ENCODE measurements at places on chromosomes 5 and 9.

GRCh38 chr5:65105301-65105700 lies 336.6 kb downstream of the CWC27 start:
- DNase-seq = no peak

- DNase-seq = no peak
Observed at GRCh38 chr9:91856419-91856818, 93.6 kb downstream of the ROR2 start.

GRCh38 chr5:83204651-83205050 lies 127.3 kb downstream of the XRCC4 start:
- DNase-seq = no peak

DNA sequence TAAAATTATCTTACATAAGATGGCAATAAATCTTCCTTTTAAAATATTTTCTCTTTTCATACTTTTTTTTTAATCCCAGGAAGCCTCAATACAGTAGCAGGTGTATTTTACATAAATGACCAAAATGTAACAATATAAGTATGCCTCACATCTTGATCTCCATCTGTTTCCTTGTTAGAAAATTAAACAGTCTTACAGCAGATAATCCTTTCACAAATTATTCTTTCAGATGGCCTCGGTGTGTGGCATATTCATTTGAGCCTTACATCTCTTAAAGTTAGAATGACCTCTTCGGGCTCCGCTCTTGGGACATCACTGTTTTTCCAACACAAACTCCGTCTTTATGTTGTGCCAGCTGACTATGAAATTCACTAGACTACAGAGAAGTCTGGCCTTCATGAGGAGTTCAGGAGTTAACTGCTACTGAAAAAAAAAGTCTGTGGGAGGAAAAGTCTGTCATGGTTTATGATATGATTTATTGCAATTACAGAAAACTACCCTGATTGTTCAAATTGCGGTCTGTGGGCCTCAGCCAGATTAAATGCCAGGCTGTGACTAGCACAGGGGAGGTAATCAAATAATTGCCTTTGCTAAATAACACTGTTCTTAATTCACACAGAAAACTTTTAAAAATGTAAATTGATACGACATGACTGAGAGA lies 292.9 kb upstream of the PUM3 start:
- no peak for DNase-seq

GRCh38 chr5:8013948-8014710 lies 145.2 kb downstream of the MTRR start:
- DNase-seq = no peak

GRCh38 chr9:126932871-126933321 lies 18.3 kb downstream of the RALGPS1 start:
- DNase-seq = no peak

DNA sequence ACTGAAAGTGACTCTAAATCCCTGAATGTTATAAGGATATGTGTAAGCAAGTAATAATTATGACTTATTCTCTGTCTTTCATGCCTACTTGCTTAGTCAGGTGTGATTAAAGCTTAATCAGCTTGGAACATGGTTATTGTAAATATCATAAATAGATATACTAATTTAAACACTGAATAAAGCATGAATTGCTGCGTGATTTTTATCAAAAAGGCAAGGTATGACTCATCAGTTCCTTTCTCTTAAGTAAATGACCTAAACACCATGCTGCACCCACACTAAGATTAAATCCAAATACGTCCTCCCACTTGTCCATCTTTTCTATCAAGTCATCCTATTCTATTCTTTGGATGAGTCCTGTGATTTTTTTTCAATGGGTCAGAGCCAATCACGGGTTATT lies 124.6 kb upstream of the MTAP start:
- no peak for DNase-seq

- no peak for DNase-seq
Observed at GRCh38 chr9:15498246-15498995, 12.3 kb downstream of the PSIP1 start.

GRCh38 chr5:170410401-170410800 lies 21.2 kb upstream of the KCNMB1 start:
- no peak for DNase-seq

DNA sequence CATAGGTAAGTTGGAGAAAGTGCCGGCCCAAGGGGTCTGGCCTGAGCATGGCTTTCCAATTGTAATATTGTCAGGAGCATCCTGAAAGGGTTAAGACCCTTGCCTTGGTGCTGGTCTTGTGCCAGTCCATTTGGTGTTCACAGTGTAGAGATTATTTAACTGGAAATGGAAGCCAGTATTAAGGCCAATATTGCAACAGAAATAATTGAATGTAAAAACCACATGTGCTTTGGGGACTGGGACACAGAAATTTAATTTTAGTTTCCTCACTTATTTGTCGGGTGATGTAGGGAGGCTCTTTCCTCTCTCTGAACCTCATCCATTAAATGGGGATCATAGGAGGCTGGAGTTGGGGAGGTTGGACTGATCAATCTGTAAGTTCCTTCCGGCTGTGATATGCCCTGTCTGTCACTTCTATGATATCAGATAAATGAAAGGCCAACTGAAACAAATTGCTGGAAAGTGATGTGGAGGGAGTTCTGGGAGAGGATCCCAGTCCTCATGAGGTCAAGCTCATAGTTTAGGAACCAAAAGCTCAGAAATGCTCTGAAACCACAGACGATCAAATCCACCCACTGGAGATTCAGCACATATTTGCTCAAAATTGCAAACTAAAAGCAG lies 54.8 kb upstream of the COL15A1 start:
- DNase-seq = no peak

All from CD4-positive, alpha-beta T cell treated with Interleukin-6 for 4 hours (primary cell).